ENCODE measurements at places on chromosomes 5 and 9.

GRCh38 chr5:64163746-64164145 lies 1.9 kb upstream of the RNF180 start:
- DNase-seq, result no peak

DNA sequence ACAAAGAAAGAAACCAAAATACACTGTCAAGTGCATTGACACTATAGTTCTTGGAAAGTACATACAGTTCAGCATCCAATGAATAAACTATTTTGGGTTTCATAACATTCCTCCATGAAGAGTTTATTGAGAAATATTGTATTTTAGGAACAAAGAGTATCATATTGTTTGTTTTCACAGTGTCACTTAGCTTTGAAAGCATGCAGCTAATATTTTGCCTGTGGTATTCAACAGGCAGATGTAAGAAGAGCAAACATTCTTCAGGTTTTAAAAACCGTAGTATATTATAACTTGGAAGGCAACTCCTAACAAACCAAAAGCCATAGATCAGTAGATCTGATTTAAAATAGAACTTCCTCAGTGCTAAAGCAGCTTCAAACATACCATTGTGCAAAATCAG lies 4.5 kb downstream of the PRELID2 start:
- DNase-seq, result no peak

DNA sequence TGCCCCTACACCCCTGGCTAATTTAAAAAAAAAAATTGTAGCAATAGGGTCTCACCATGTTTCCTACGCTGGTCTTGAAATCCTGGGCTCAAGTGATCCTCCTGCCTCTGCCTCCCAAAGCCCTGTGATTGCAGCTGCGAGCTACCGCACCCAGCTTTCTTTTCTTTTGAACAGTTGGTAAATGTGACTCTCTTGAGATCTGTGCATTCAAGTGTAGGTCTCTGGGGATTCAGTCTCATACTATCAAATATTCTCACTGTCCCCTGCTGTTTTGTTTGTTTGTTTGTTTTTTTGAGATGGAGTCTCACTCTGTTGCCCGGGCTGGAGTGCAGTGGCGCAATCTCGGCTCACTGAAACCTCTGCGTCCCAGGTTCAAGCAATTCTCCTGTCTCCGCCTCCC lies 42.3 kb upstream of the CXXC5 start:
- no peak for DNase-seq

GRCh38 chr5:32597041-32597629 lies 11.8 kb downstream of the SUB1 start:
- DNase-seq, result peak; percentile 74

DNA sequence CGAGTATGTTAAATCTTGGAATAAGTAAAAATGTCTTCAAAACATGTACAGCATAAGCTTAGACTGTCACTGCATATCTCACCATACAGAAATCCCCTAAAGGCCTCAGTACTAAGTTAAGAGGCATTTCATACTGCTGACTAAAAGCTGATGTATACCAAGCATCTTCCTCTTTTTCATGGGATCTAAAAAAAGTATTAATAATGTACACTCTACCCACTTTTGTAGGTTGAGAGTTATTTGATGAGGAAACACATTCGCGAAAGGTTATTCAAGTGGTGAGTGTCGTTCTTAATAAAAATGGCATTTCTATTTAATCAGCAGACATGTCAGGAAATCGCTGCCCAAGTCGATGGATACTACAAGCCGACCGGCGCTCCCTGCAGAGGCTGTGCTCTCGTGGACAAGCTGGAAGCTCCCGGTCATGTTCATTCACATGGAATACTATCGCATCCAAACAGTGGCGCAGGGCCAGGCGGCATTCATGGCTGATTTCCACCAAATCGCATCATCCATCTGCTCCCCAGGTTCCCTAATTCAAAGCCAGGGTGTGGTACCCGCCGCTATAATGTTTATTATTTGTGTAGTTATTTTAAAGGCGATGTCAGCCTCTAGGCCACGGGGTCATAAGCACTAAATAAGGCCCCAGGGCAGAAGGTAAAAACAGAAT lies 724 bp downstream of the SGTB start:
- peak; percentile 66 for DNase-seq

- DNase-seq, result no peak
These were observed 124.3 kb downstream of the ENC1 start for GRCh38 chr5:74516211-74516636.

- no peak for DNase-seq
These were observed 93.3 kb downstream of the RAPGEF6 start for GRCh38 chr5:131541762-131542161.

GRCh38 chr9:133918111-133918813 lies 73.9 kb downstream of the VAV2 start:
- DNase-seq, result no peak

GRCh38 chr9:69136779-69137178 lies 37.3 kb upstream of the TJP2 start:
- no peak for DNase-seq

DNA sequence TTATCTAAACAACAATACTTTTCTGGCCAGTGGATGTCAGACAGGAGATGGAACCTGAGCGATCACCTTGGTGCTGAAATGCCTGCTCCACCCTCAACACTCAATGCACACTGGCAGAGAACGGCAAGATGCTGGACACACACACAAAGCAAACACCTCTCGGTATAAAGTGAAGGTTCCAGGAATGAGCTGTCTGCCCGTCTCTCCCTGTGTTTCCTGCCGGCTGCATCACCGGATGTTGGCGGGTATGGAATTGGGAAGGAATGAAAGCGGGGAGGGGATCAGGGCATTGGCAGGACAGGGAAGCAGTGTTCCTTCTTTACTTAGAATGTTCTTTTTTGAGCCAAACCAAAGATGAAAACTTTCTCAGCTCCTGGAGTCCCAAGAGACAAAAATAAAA lies 59.2 kb downstream of the MED10 start:
- no peak for DNase-seq

DNA sequence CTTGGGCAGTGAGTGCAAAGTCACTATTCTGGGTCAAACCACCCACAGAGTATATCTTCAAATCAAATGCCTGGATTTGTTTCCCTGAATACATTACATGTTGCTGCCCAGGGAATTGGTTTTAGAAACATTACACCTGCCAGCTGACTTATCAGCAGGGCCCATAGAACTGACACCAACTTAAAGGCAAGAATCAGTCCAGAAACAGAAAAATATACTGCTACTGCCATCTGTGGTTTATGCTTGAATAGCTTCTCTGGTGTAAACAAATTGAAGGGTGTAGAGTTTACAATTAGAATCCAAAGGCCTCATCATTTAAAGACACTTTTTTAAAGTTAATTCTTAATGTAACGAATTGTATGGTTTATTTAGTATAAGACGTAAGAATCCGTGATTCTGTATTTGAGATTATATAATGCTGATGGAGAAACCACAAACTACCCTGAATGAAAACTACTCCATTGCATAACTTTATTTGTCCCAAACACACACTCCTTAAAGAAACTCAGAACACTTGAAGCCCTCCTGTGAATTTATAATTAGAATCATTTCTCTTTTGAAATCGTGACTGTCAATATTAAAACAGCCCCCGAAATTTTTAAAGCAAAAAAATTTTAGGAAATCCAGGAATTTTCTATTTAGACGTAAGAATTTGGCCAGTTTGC lies 6.2 kb downstream of the NR6A1 start:
- DNase-seq, result peak; percentile 41

DNA sequence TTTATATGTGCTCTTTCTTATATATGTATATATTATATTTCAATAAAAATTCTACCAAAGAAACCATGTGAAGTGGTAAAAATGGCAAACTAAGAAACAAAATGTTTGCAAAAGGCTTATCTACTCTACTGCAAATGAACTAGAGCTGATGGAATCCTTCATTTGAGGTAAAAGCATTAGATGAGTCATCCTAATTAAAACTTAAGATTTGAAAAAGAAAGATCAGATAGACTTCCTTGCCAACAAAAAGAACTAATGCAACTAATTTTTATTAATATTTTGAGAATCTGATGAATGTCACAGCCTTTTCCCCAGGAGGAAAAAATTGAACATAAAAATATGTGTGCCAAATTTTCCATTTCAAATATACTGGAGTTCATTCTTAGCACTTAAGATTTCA lies 84.1 kb upstream of the SLCO4C1 start:
- no peak for DNase-seq

DNA sequence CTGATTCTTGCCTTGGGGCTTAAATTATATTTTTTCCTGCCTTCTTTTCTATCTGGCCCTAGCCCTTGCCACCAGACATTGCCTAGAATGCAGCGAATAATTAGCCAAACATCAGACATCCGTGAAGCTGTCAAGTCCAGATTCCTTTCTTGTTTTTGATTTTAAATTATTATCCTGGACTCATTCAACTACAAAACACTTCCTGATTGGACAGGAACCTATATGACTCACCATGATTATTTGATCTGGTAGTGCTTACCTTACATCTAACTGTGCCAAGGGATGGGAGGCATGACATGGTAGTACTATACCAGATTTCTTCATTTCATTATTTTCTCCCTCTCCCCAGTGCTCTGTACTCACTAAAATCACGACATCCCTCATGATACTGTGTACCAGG lies 829.6 kb downstream of the TLR4 start:
- DNase-seq, result no peak

- DNase-seq, result no peak
These were observed 484.6 kb downstream of the PRELID2 start for GRCh38 chr5:145350513-145350912.

DNA sequence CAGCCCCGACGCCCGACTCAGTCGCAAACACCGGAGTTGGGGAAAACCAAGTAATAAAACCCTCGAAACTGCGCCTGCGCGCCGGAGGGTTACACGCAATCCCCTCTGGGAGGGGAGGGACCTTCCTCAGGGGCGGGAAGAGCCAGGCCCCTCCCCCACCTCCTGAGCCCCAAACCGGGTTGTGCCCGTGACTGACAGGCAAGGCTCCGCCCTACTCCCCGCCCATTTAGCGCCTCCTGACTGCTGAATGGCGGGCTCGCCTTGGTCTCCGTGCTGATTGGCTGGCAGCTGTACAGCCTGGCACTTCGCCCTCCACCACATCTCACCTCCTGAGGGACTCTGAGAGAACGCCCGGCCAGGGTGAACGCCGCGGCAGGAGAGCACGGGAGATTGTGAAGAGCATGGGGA lies at the start of gene PRDM9:
Gene PRDM9 (plus strand): TSS at position 332 of the 408 bp plus-strand sequence. CDS start 1,425 bp downstream, outside the sequence.
- DNase-seq, result peak; percentile 1

DNA sequence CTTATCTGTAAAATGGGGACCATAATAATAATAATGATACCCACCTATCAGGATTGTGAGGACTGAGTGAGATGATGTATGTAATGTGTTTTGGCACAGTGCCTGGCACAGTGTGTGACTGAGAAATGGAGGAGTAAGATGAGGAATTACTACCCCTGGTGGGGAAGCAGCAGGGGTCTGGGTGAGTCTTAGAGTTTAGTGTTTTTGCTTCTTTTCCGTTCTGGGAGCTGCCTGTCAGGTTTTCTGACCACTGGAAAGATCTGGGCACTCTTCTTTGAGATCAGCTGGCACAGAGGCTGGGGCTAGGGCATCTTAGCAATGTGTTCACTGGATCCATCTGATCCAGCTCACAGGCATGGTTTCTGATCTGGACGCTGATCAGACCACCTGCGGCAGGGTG lies 8.5 kb downstream of the LCP2 start:
- no peak for DNase-seq

- DNase-seq, result no peak
These were observed 13.3 kb downstream of the NUP214 start for GRCh38 chr9:131138676-131139075.

GRCh38 chr5:171599957-171600612 lies 180.6 kb downstream of the FGF18 start:
- DNase-seq, result no peak

GRCh38 chr5:42600441-42600840 lies 156.2 kb upstream of the CCDC152 start:
- DNase-seq, result no peak
